ENCODE measurements at places on chromosomes 5 and 9. TPM values are rescaled to one million over a fixed set of nuclear protein-coding genes. Genes with fewer than 3 reads are reported as not detected.

- DNase-seq = no peak
Measured at GRCh38 chr5:52808316-52808901, 20.7 kb downstream of the ITGA1 start.

- DNase-seq = no peak
Measured at GRCh38 chr5:56812110-56812509, 3.2 kb upstream of the MAP3K1 start.

GRCh38 chr5:142821733-142822487 is 51.7 kb downstream of the ARHGAP26 start:
- DNase-seq = no peak

- no peak for DNase-seq
Measured at GRCh38 chr5:140116716-140117115, 2.8 kb downstream of the PURA start.

DNA sequence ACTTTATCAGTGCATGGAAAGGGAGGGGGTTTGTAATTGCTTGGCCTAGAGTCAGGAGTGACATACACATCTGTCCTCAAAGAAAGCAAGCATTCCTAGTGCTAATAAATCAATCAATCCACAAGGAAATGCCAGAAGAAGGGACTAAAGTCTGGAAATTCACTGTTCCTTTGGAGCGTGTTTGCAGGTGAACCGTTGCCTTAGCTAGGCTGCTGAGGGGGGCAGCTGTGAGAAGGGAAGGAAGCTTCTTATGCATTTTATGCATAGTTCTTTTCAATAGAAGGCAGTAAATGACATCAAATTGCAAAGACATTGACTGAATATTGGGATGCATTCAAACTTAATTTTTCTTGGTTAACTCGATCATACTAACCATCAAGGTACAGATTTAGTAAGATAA is 1092.5 kb upstream of the SEMA6A start:
- DNase-seq = no peak

- no peak for DNase-seq
Measured at GRCh38 chr5:32511776-32512374, 67.3 kb upstream of the ZFR start.

DNA sequence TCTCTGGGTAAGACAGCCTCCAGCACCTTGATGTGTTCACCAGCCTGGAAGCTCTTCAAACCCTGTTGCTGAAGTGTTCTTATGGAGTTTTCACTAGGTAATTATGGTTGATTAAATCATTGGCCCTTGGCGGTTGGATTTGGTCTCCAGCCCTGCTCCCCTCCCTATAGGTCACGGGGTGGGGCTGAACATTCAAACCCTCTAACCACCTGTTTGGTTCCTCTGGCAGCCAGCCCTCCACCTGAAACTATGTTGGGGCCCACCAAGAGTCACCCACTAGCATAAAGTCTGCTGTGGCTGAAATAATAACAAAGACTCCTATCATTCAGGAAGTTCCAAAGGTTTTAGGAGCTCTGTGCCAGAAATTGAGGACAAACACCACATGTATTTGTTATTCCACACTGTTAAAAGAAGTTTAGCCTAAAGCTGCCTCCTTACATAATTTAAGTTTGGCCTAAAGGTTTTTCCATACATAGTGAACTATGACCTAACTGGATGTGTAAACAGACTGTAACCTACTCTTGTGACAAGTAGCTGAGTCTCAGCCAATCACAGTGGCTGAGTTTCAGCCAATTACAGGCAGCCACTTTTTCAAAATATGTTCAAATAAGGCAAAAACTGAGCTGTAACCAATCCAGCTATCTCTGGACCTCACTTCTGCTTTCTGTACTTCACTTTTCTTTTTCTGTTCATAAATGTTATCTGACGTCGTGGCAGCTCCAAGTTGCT is 34.8 kb downstream of the TMEM252 start:
- no peak for DNase-seq

- no peak for DNase-seq
Measured at GRCh38 chr9:100474082-100474923, 1.4 kb downstream of the TMEFF1 start.

- no peak for DNase-seq
Measured at GRCh38 chr9:114112778-114113584, 13.9 kb upstream of the KIF12 start.

GRCh38 chr9:6414247-6414641 is 1.2 kb downstream of the UHRF2 start:
- DNase-seq = no peak

DNA sequence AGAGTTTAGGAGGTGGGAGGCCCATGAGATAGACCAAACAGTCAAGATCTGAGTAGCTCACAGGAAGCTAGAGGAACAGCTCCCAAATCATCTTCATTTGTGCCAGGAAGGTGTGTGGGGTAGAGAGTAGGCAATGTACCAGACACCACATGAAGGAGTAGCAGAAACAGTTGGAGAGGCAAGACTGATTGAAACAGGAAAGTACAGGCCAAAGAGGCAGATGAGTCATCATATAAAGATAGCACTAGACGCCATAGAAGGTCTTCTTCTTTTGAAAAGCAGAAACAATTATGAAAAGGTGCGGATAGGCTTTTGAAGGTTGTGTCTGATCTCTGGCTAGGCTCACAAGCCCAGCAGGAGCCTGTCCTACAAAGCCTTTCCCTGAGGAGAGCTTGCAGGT is 62.7 kb upstream of the PALM2AKAP2 start:
- DNase-seq = no peak

DNA sequence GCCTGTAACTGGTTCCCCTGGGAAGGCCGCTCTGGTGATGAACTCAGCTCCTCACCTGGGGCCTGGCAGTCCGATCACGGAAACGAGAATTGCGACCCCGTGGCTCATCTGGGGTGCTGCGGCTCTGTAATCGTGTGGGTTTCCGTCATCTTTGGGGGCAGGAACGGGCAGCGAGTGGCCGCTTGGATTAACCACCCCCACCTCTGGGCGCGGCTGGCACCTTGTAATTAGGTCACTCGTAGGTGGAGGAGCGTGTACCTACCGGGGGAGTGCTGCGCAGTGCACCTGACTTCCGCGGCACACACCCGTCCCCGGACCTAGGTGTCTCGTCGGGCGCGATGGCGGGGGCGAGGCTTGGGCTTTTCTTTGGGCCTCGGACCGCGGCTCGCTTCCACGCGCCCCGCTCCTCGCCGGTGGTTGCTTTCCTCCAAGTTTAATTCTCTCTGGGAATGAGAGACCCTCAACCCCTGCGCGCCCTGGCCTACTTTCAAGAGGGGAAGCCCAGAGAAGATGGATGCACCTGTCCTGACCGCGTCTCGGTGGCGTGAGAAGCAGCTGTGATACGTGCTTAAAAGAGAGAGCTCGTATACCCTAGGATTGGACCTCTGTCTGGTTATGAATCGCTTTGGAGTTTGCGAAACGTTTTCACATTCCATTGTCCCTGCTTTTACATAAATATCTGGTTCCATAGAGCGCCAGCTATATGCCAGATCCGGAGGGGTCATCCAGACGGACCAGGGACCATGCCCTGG is 744 bp upstream of the PPP2CA start:
- DNase-seq = no peak

DNA sequence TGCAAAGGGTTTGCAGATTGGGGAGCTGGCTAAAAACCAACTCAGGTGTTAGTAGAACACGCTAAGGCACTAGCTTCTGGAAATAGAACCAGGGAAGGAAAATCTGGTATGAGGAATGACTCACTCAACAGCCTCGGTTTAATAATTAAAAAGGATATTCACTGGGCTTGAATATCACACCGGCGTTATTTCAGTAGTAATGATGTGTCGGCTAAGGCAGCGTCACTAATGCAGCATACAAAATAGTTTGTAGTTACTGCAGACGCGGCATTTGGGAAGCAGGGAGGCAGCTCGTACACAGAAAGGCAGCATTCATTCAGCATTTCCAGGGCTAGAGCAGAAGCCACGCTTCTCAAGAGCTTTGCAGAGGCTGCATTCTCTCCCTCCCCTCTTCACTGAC is 1.7 kb downstream of the ADRA1B start:
- no peak for DNase-seq

- no peak for DNase-seq
Measured at GRCh38 chr9:98899408-98900056, 44.2 kb upstream of the COL15A1 start.

- no peak for DNase-seq
Measured at GRCh38 chr5:113161806-113162205, 185.2 kb downstream of the DCP2 start.

Gene ANKRD34B
- not detected for polyA plus RNA-seq

Gene C5orf46
- polyA plus RNA-seq = not detected

Gene FBXO10
- 5.9 TPM for polyA plus RNA-seq

Gene RAB24
- polyA plus RNA-seq = 50.6 TPM

All from urinary bladder (tissue), 4 donors.